Ammon's horn (tissue), 1 donor: ENCODE measurements at places on chromosomes 1 and 21.

- DNase-seq: no peak
Observed at GRCh38 chr1:53344921-53345838, 17.3 kb upstream of the LRP8 start.

GRCh38 chr1:85484264-85484663 is 19.3 kb upstream of the DDAH1 start:
- no peak for DNase-seq

DNA sequence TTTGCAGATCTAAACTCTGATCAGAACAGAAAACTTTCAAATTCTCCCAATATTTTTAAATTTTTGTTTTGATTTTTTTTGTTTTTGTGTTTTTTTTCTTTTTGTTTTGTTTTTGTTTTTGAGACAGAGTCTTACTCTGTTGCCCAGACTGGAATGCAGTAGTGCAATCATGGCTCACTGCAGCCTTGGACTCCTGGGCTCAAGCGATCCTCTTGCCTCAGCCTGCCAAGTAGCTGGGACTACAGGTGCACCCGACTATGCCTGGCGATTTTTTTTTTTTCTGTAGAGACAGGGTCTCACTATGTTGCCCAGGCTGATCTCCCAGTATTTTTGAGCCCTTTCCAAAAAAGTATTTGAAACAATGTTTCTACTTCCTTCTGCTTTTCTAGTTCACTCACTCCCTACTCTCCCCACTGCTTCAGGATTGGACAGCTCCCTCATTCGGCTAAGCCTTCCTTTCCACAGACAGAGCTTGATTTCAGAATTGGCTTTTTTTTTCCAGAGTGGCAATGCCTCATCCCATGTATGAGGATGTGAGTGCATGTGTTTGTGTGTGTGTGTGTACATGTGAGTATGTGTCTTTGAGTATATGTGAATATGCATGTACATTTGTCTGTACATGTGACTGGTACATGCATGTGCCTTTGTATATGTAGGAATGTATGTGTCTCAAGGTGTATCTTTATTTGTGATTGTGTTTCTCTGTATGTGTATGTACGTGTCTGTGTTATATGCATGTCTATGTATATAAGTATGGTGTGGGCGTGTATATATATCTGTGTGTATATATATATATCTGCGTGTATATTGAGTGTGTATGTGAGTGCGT is 11.9 kb downstream of the LHX4 start:
- no peak for DNase-seq

- no peak for DNase-seq
Observed at GRCh38 chr1:60874718-60875117, 207.6 kb upstream of the NFIA start.

GRCh38 chr1:19124273-19124672 is 85.8 kb downstream of the UBR4 start:
- DNase-seq: no peak
